ENCODE measurements at places on chromosomes 5 and 9. TPM values are rescaled to one million over a fixed set of nuclear protein-coding genes. Genes with fewer than 3 reads are reported as not detected.

DNA sequence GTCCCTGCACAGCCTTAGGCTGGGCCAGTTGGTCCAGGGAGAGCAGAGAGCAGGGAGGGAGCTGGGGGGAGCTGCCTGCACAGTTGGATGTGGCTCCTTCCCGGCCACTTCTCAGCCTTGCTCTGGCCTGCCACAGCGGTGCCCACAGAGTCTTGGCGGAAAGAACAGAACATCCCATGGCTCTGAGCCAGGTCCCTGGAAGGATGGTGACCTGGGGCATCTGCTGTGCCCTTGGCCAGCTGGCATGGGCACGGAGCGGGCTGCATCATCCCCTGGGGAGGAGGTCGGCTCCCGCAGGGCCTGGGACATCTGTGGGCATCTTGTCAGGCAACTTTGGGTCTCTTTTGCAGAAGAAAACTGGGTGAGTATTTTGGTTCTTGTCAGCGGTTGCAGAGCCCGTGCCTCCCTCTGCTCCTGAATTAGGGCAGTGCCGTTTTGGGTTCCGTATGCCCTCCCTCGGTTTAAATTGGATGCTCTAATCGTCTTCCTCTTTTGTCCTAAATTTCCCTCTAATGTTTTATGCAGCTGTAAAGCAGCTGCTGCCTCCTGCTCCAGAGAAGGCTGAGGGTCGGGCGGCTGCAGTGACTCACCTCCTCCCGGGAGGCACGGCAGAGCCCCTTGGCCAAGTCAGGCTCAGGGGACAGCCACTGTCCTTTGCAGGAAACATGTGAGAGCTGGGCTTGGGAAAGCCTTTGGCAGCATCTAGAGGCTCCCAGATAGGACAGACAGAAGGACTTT lies 10.5 kb upstream of the NACC2 start:
- DNase-seq, result no peak
- H3K27ac ChIP-seq, result peak overlapping the region; percentile 1
- H3K4me1 ChIP-seq, result peaks cover 21% of the 10 kb centered on the region
- no peak overlapping the region for H3K4me3 ChIP-seq
- no peaks in the 10 kb centered on the region for H3K27me3 ChIP-seq

- H3K4me3 ChIP-seq, result no peak overlapping the region
- no peaks in the 10 kb centered on the region for H3K36me3 ChIP-seq
- no peak overlapping the region for H3K27ac ChIP-seq
- no peaks in the 10 kb centered on the region for H3K27me3 ChIP-seq
- H3K4me1 ChIP-seq, result no peaks in the 10 kb centered on the region
Observed at GRCh38 chr9:119453490-119453911, 84.3 kb upstream of the BRINP1 start.

GRCh38 chr9:116323012-116323411 lies 169.4 kb downstream of the PAPPA start:
- no peaks in the 10 kb centered on the region for H3K36me3 ChIP-seq
- no peaks in the 10 kb centered on the region for H3K27me3 ChIP-seq
- no peak for DNase-seq

DNA sequence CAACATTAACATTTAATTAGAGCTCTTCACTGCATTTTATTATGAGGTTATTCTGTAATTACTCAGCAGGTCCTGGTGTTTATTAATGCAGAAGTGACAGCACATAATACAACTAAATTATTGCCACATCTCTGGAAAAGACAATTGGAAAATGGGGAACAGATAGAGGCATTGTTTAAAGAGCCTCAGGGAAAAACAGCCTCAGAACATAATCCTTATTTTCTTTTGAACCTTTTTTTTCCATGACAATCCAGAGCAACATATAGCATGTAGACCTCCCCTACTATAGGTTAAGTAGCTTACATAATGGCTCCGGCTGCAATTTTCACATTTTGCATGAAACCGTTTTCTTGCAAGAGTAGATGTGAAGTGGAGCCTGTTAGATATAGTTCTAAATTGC lies 87.2 kb downstream of the RMI1 start:
- DNase-seq, result no peak
- H3K27me3 ChIP-seq, result no peaks in the 10 kb centered on the region
- no peak overlapping the region for H3K27ac ChIP-seq
- no peaks in the 10 kb centered on the region for H3K4me1 ChIP-seq
- H3K4me3 ChIP-seq, result no peak overlapping the region

GRCh38 chr9:29150606-29151005 lies 1577.3 kb upstream of the C9orf72 start:
- H3K4me1 ChIP-seq, result no peaks in the 10 kb centered on the region
- DNase-seq, result no peak

DNA sequence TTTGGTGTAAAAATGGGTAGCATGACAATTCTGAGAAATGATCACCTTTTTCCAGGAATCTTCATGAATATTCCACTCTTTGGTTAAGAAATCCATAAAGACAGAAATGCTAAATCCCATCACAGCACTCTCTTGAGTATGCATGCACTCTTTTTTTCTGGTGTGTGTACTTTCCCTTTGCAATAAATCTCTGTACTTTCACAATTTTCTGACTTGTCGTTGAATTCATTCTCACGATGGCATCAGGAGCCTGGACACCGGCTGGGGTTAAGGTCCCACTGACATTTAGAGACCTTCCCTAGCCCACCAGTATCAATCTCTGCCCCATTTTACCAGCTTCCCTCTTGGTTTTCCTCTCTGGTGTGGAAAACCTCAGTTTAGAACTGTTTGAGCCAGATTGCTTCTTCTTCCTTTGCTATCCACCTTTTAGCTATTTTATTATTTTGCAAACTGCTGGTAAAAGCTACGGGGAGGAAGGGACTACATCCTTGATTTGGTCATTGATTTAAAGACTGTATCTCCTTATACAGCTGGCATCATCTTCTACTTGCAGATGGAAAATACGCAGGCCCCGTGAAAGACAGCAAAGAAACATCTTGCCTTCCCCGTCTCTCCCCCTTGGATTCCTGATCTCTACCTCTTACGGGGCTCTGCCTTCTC lies 59.9 kb upstream of the ZFR start:
- peak overlapping the region; percentile 52 for H3K27ac ChIP-seq
- H3K4me3 ChIP-seq, result no peak overlapping the region
- peaks cover 3% of the 10 kb centered on the region for H3K4me1 ChIP-seq

The MAT2B gene
- total RNA-seq, result 21.8 TPM

The GRPEL2 gene
- 7.8 TPM for total RNA-seq
